Vagina (tissue), 2 donors: ENCODE measurements at places on chromosomes 4 and X. TPM values are rescaled to one million over a fixed set of nuclear protein-coding genes. Genes with fewer than 3 reads are reported as not detected.

Gene EREG
- total RNA-seq: 1.2 TPM

Gene P2RY8
- 0.74 TPM for total RNA-seq

- H3K4me3 ChIP-seq: peak overlapping the region; percentile 77
- no peaks in the 10 kb centered on the region for H3K36me3 ChIP-seq
- no peak for DNase-seq
- H3K27me3 ChIP-seq: no peaks in the 10 kb centered on the region
Observed at GRCh38 chr4:51842167-51842553, 793 bp upstream of the DCUN1D4 start.

DNA sequence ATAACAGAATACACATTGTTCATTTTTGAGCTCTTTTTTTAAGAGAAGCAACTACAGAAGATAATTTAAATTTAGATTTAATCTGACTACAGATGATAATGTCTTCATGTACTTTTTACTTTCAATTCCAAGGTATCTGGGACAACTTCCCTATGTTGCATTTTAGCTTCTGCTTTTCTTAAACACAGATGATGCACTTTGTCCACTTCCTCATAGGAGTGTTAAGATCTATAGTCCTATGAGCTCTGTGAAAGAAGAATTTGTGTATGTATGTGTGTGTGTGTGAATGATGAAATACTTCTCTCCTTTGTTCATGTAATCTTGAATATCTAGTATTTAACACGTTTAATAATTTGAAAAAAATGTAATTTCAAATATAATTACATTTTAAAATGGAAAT lies 5.3 kb upstream of the FHIP1A start:
- no peaks in the 10 kb centered on the region for H3K27me3 ChIP-seq
- no peak overlapping the region for H3K4me3 ChIP-seq
- H3K36me3 ChIP-seq: no peaks in the 10 kb centered on the region
- no peak overlapping the region for H3K27ac ChIP-seq
- DNase-seq: no peak

- H3K27ac ChIP-seq: no peak overlapping the region
- H3K27me3 ChIP-seq: no peaks in the 10 kb centered on the region
- H3K4me1 ChIP-seq: no peaks in the 10 kb centered on the region
- H3K36me3 ChIP-seq: no peaks in the 10 kb centered on the region
- no peak overlapping the region for H3K4me3 ChIP-seq
Observed at GRCh38 chrX:67610282-67610681, 66.5 kb downstream of the AR start.

GRCh38 chrX:22118161-22118830 lies 86.2 kb downstream of the PHEX start:
- no peak for DNase-seq
- no peaks in the 10 kb centered on the region for H3K4me1 ChIP-seq
- no peaks in the 10 kb centered on the region for H3K27me3 ChIP-seq
- no peaks in the 10 kb centered on the region for H3K36me3 ChIP-seq

DNA sequence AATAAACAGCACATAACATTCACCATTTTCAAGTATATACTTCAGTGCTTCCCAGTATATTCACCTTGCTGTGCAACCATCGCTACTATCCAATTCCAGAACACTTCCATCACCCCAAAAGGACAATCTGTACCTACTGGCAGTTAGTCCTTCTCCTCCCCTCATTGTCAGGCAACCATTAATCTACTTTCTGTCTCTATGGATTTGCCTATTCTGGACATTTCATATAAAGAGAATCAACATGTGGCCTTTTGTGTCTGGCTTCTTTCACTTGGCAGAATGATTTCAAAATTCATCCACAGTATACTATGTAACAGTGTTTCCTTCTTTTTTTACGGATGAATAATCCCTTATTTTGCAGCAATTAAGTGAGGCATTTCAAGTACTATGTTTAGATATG lies 189.4 kb downstream of the FBXW7 start:
- no peaks in the 10 kb centered on the region for H3K36me3 ChIP-seq
- H3K27ac ChIP-seq: no peak overlapping the region
- H3K4me3 ChIP-seq: no peak overlapping the region
- DNase-seq: no peak
- H3K4me1 ChIP-seq: peaks cover 8% of the 10 kb centered on the region

Gene HTN3
- not detected for total RNA-seq

- H3K27me3 ChIP-seq: no peaks in the 10 kb centered on the region
- DNase-seq: no peak
- no peak overlapping the region for H3K27ac ChIP-seq
- H3K4me1 ChIP-seq: no peaks in the 10 kb centered on the region
Observed at GRCh38 chr4:39305912-39306677, 60.1 kb downstream of the RFC1 start.

DNA sequence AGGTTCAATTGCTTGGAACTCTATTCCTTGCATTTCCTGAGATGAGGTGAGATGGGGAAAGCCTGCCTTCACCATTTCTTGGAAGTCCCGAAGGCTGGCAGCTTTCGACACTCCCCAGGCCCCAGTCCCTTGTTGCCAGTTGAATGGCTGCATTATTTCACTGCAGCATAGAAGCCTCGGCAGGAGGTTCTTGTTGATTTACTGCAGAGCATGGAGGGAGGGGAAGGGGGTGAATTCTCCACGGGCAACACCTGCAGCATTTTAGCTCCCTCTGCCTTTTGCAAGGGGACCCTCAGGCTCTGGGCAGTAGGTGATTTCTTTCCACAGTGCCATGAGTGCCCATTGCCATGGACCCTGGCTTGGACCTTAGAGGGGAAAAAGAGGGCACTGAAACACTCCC lies 10.7 kb upstream of the BCLAF3 start:
- no peaks in the 10 kb centered on the region for H3K27me3 ChIP-seq
- H3K4me1 ChIP-seq: no peaks in the 10 kb centered on the region
- no peak for DNase-seq
- H3K4me3 ChIP-seq: no peak overlapping the region
- no peak overlapping the region for H3K27ac ChIP-seq
- no peaks in the 10 kb centered on the region for H3K36me3 ChIP-seq

- no peaks in the 10 kb centered on the region for H3K27me3 ChIP-seq
- no peak overlapping the region for H3K27ac ChIP-seq
- no peak for DNase-seq
- H3K4me1 ChIP-seq: no peaks in the 10 kb centered on the region
- no peaks in the 10 kb centered on the region for H3K36me3 ChIP-seq
Observed at GRCh38 chrX:125340490-125340889, 20.8 kb downstream of the TEX13C start.

DNA sequence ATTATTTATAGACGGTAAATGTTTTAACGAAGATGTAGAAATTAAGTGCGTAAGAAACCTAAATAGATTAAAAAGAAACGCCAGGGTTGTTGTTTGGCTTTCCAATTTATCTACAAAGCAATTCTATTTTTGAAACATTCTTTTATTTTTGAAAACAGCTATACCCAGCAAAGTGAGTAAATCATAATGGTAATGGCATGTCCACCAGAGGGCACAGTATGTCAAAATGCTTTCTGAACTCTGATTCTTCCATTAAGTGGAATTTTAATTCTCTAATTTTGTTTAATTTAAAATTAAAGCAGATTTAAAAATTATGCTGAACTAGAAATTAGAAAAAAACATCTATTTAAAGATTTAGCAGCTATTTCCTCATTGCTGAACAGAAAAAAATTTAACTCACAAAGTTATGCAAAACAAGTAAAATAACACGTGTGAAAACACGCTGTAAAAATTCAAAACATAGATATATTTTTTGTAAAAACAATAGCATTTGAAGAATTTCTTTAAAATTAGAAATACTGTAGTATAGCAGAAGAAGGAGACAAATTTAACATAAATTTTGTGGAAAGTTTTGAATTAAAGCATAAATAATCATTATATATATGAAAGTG lies 26.5 kb downstream of the RASSF6 start:
- peaks cover 2% of the 10 kb centered on the region for H3K4me1 ChIP-seq
- no peak overlapping the region for H3K27ac ChIP-seq
- no peak for DNase-seq
- H3K27me3 ChIP-seq: no peaks in the 10 kb centered on the region
- H3K4me3 ChIP-seq: no peak overlapping the region
- H3K36me3 ChIP-seq: no peaks in the 10 kb centered on the region

Gene TMPRSS11B
- total RNA-seq: 40.8 TPM

Gene SPOCK3
- total RNA-seq: 0.74 TPM

DNA sequence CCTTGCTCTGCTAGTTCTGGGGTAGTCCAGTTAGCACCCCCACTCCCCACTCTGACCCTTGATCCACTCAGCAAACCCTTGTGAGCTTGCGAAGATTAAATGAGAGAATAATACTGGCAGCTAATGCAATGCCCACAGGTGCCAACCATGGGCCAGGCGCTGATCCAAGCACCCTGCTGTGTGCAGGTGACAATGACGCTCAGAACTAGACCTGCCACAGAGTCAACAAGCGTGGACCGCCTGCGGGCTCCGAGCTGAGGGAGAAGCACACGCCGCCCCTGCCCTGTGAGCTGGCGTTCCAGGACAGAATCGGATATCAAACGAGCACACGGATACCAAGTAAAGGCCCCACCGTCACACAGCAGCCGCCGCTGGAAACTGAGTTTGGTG lies 129.2 kb downstream of the FAM53A start:
- H3K4me1 ChIP-seq: peaks cover 6% of the 10 kb centered on the region
- no peaks in the 10 kb centered on the region for H3K27me3 ChIP-seq
- H3K36me3 ChIP-seq: no peaks in the 10 kb centered on the region

GRCh38 chrX:2474963-2475726 lies 25.6 kb downstream of the DHRSX start:
- no peak for DNase-seq
- no peaks in the 10 kb centered on the region for H3K36me3 ChIP-seq
- H3K27ac ChIP-seq: no peak overlapping the region
- no peaks in the 10 kb centered on the region for H3K4me1 ChIP-seq
- no peaks in the 10 kb centered on the region for H3K27me3 ChIP-seq

Gene PLP1
- 8.8 TPM for total RNA-seq

Gene NBDY
- total RNA-seq: 13.8 TPM

DNA sequence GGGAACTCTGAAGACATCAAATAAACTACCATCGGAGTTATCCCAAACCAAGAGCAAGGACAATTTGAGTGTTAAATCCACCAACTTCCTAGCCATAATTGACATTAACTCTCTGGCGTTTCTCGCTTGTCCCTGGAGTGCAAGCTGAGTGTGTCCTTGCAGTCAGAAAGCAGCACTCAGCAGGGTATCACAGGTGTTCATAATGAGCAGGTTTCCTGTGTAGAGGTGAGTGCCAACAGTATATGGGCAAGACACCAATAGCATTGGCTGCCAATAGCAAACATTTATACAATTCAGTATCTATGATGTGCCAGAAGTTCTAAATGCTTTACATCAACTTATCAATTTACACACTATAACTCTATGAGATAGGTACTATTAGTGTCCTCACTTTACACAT lies 11.2 kb downstream of the BLTP1 start:
- no peak overlapping the region for H3K4me3 ChIP-seq
- no peak overlapping the region for H3K27ac ChIP-seq
- DNase-seq: no peak

DNA sequence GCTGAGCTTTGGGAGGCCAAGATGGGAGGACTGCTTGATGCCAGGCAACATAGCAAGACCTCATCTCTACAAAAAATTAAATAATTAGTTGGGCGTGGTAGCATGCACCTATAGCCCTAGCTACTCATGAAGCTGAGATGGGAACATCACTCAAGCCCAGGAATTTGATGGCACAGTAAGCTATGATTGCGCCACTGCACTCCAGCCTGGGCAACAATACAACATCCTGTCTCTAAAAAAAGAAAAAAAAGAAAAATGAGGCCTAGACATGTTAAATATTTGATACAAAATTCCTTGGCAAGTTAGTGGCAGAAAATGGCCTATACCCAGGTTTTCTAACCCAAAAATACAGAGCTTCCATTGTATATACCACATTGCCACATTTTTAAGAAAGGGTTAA lies 88.1 kb upstream of the MAB21L2 start:
- H3K27ac ChIP-seq: no peak overlapping the region
- no peak overlapping the region for H3K4me3 ChIP-seq
- no peak for DNase-seq
- H3K4me1 ChIP-seq: no peaks in the 10 kb centered on the region

Gene MAGIX
- 2.2 TPM for total RNA-seq

- no peak overlapping the region for H3K4me3 ChIP-seq
- H3K27ac ChIP-seq: no peak overlapping the region
- no peaks in the 10 kb centered on the region for H3K4me1 ChIP-seq
- DNase-seq: no peak
- no peaks in the 10 kb centered on the region for H3K36me3 ChIP-seq
Observed at GRCh38 chr4:157115613-157116335, 39.8 kb downstream of the GLRB start.

- H3K27ac ChIP-seq: no peak overlapping the region
- no peaks in the 10 kb centered on the region for H3K27me3 ChIP-seq
- H3K4me1 ChIP-seq: no peaks in the 10 kb centered on the region
- H3K4me3 ChIP-seq: no peak overlapping the region
- peaks cover 22% of the 10 kb centered on the region for H3K36me3 ChIP-seq
- DNase-seq: no peak
Observed at GRCh38 chr4:41957634-41958033, 22.4 kb downstream of the TMEM33 start.

Gene SMARCA1
- 26.8 TPM for total RNA-seq

- no peak overlapping the region for H3K4me3 ChIP-seq
- H3K27ac ChIP-seq: no peak overlapping the region
- H3K27me3 ChIP-seq: no peaks in the 10 kb centered on the region
Observed at GRCh38 chrX:123504630-123505270, 228.1 kb downstream of the THOC2 start.

DNA sequence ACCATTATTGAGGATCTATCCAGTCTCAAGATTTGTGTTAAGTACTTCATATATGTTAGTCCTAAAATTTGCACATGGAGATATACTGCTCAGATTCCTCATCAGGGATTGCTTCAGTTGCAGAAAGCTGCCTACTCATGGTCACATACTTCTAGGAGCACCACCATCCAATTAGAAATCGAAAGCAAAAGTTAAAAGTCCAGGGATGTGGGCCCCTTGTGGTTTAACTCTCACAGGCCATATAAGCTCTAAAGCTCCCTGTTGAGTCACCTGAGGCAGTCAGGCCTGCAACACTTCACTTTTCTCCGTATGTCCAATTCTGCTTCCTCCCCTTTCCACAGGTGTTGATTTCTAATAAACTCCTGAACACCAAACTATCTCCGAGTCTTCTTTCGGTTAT lies 84.2 kb downstream of the CNOT6L start:
- H3K4me3 ChIP-seq: no peak overlapping the region
- peaks cover 6% of the 10 kb centered on the region for H3K36me3 ChIP-seq
- no peaks in the 10 kb centered on the region for H3K4me1 ChIP-seq
- H3K27me3 ChIP-seq: no peaks in the 10 kb centered on the region
- H3K27ac ChIP-seq: no peak overlapping the region
- DNase-seq: no peak

GRCh38 chr4:183961795-183962194 lies 56.7 kb downstream of the STOX2 start:
- no peaks in the 10 kb centered on the region for H3K36me3 ChIP-seq
- no peak overlapping the region for H3K27ac ChIP-seq
- no peak for DNase-seq
- peaks cover 14% of the 10 kb centered on the region for H3K4me1 ChIP-seq
- H3K27me3 ChIP-seq: no peaks in the 10 kb centered on the region
